ENCODE measurements at places on chromosomes 1 and 21.

- no peak for DNase-seq
- peaks cover 24% of the 10 kb centered on the region for H3K4me1 ChIP-seq
- H3K27ac ChIP-seq = peak overlapping the region; percentile 74
- no peak overlapping the region for H3K4me3 ChIP-seq
- H3K27me3 ChIP-seq = no peaks in the 10 kb centered on the region
- no peaks in the 10 kb centered on the region for H3K36me3 ChIP-seq
Observed at GRCh38 chr1:40944841-40945430, 34.6 kb upstream of the CTPS1 start.

- DNase-seq = no peak
- no peaks in the 10 kb centered on the region for H3K4me1 ChIP-seq
- H3K4me3 ChIP-seq = no peak overlapping the region
- no peaks in the 10 kb centered on the region for H3K36me3 ChIP-seq
- H3K27me3 ChIP-seq = no peaks in the 10 kb centered on the region
Observed at GRCh38 chr1:217910203-217910602, 279.1 kb downstream of the SPATA17 start.

DNA sequence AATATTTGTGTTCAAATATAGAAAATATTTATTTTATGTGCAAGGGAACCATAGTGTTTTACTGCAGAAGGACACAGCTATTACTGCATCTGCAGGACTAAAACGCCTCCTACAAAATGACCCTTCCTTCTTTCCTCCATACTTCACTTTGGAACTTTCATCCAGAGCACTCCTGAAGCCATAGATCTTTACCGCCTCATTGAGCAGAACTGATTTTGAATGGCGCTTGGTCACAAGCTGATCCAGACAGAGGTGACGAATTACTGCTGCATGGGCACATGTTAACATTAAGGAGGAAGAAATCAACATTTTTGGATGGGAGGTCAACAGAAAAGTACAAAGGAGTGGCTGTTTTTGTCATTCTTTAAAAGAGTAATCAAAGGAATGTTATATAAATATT is 931.6 kb downstream of the NCAM2 start:
- no peak overlapping the region for H3K27ac ChIP-seq
- no peak for DNase-seq
- H3K27me3 ChIP-seq = no peaks in the 10 kb centered on the region
- no peaks in the 10 kb centered on the region for H3K4me1 ChIP-seq
- no peak overlapping the region for H3K4me3 ChIP-seq
- H3K36me3 ChIP-seq = no peaks in the 10 kb centered on the region

GRCh38 chr1:109040989-109041620 is 797 bp downstream of the WDR47 start:
- no peaks in the 10 kb centered on the region for H3K36me3 ChIP-seq
- H3K27ac ChIP-seq = peak overlapping the region; percentile 91
- peaks cover 23% of the 10 kb centered on the region for H3K4me1 ChIP-seq
- peak overlapping the region; percentile 94 for H3K4me3 ChIP-seq
- H3K27me3 ChIP-seq = no peaks in the 10 kb centered on the region
- no peak for DNase-seq

DNA sequence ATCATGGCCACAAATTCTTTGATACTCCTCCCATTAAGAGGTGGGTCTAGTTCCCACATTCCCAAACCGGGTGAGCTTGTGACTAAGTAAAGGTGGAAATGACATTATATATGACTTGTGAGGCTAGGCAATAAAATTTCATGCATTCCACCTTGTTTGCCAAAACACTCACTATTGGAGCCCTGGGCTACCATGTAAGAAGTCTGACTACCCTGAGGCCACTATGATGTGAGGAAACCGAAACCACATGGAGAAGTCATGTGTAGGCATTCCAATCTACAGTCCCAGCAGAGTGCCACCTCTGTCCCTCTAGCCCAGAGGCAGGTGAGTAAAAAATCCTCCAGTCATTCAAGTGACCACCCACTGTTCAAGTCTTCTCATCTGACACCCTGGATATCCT is 17.9 kb upstream of the SMG7 start:
- no peaks in the 10 kb centered on the region for H3K36me3 ChIP-seq
- no peaks in the 10 kb centered on the region for H3K4me1 ChIP-seq
- H3K4me3 ChIP-seq = no peak overlapping the region
- peaks cover 19% of the 10 kb centered on the region for H3K27me3 ChIP-seq
- no peak overlapping the region for H3K27ac ChIP-seq
- no peak for DNase-seq

DNA sequence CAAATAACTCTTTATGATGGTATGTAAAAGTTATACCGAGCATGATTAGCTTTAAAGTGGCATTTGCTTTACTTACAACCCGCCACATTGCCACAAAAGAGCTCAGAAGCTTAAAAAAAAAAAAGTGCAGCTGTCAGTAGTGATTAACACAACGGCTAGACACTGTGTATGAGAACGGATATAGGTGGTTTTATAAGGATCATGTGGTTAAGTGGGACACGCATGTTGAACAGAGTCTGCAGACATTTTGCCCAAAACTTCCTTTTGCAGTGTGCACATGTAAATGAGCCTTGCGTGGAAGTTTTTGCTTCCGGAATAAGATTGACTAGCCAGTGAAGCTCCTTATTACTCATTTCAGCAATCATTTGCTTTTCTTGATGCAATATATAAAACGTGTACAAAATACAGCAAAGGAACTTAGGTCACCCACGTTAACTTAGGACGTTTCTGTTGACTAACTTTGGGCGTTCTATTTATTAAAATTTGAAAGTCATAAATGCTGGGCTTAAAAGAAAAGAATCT is 58.7 kb upstream of the RGS1 start:
- no peaks in the 10 kb centered on the region for H3K27me3 ChIP-seq
- no peaks in the 10 kb centered on the region for H3K4me1 ChIP-seq
- H3K4me3 ChIP-seq = no peak overlapping the region
- no peak for DNase-seq

GRCh38 chr21:37008724-37009123 is 2.2 kb downstream of the RIPPLY3 start:
- no peaks in the 10 kb centered on the region for H3K36me3 ChIP-seq
- H3K4me1 ChIP-seq = peaks cover 22% of the 10 kb centered on the region

GRCh38 chr1:18614069-18614735 is 16.4 kb upstream of the PAX7 start:
- H3K27me3 ChIP-seq = peaks cover 67% of the 10 kb centered on the region
- no peak overlapping the region for H3K27ac ChIP-seq
- no peak overlapping the region for H3K4me3 ChIP-seq
- no peaks in the 10 kb centered on the region for H3K36me3 ChIP-seq

GRCh38 chr1:219528633-219529032 is 84.3 kb downstream of the ZC3H11B start:
- H3K27me3 ChIP-seq = no peaks in the 10 kb centered on the region
- H3K4me3 ChIP-seq = no peak overlapping the region
- no peaks in the 10 kb centered on the region for H3K36me3 ChIP-seq
- no peak for DNase-seq
- peaks cover 1% of the 10 kb centered on the region for H3K4me1 ChIP-seq
- H3K27ac ChIP-seq = no peak overlapping the region

DNA sequence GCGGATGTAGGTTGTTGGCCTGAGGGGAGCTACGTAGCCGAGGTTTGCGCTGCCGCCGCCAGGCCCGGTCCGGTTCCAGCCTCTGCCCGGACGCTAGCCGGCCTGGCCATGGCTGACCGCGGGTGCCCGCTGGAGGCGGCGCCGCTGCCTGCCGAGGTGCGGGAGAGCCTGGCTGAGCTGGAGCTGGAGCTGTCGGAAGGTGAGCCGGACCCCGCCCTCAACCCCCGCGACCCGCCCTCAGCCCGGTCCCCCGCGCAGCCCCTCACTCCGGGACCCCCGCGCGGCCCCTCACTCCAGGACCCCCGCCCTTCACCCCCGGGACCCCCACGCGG is 299 bp downstream of the DIP2A start:
- peaks cover 46% of the 10 kb centered on the region for H3K4me1 ChIP-seq
- H3K27me3 ChIP-seq = no peaks in the 10 kb centered on the region
- peak overlapping the region; percentile 96 for H3K4me3 ChIP-seq
- peak overlapping the region; percentile 93 for H3K27ac ChIP-seq
- DNase-seq = no peak

GRCh38 chr1:12615865-12616708 is 1.9 kb downstream of the DHRS3 start:
- peaks cover 15% of the 10 kb centered on the region for H3K36me3 ChIP-seq
- H3K27ac ChIP-seq = peak overlapping the region; percentile 94
- peak overlapping the region; percentile 87 for H3K4me3 ChIP-seq
- peaks cover 68% of the 10 kb centered on the region for H3K4me1 ChIP-seq
- DNase-seq = peak; percentile 78

- H3K4me3 ChIP-seq = peak within 1 kb of the TSS; percentile 89
- peak within 1 kb of the TSS; percentile 99 for H3K27ac ChIP-seq
Observed at GRCh38 chr1:26787706-26788514, at the start of gene PIGV. Gene PIGV (plus strand): TSS chr1:26787950. CDS start chr1:26790816, 2,866 bp downstream.

- no peak overlapping the region for H3K4me3 ChIP-seq
- DNase-seq = no peak
- H3K36me3 ChIP-seq = no peaks in the 10 kb centered on the region
- H3K4me1 ChIP-seq = no peaks in the 10 kb centered on the region
- no peak overlapping the region for H3K27ac ChIP-seq
Observed at GRCh38 chr1:160471253-160471652, 51.8 kb downstream of the SLAMF6 start.

DNA sequence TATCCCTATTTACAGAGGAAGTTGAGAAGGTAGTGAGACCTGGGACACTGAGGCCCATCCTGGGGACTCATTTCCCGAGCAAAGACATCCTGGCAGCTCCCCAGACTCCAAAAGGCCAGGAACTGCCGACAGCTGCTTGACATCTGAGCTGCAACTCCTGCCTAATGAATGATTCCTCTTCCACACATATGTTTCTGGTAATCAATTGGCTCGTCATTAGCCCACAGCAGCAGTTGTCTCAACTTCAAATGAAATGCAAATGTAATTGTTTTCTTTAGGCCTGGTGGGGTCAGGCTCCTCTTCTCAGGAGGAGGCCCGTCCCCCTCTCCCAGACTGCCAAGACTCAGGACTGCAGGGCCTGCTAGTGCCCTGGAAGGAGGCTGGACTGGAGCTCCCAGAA is 61.8 kb upstream of the DISP3 start:
- DNase-seq = no peak
- H3K36me3 ChIP-seq = no peaks in the 10 kb centered on the region
- no peak overlapping the region for H3K27ac ChIP-seq

GRCh38 chr1:176195547-176195946 is 11.5 kb downstream of the COP1 start:
- peaks cover 6% of the 10 kb centered on the region for H3K4me1 ChIP-seq
- no peaks in the 10 kb centered on the region for H3K27me3 ChIP-seq
- no peak overlapping the region for H3K27ac ChIP-seq
- no peak overlapping the region for H3K4me3 ChIP-seq

DNA sequence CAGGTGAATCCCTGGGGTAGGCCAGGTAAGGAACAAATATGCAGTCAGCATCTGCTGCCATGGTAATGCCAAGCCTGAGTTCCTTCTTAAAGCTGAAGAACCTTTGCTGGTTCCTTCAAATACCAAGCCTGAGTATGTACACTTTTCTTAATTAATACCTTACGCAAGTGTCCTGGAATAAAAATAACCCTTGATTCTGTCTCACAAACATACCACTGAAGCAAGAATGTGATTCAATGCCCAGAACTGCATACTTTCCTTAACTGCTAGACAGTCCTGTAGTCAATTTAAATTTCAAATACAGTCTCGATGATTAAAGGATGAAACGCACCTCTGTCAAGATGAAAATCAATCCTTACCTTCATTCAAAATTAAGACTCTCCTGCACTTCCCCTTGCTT is 634.0 kb upstream of the CHRM3 start:
- H3K27ac ChIP-seq = no peak overlapping the region
- no peaks in the 10 kb centered on the region for H3K27me3 ChIP-seq
- no peak overlapping the region for H3K4me3 ChIP-seq
- no peaks in the 10 kb centered on the region for H3K36me3 ChIP-seq
- no peak for DNase-seq
- no peaks in the 10 kb centered on the region for H3K4me1 ChIP-seq

GRCh38 chr1:46461809-46462448 is 27.7 kb upstream of the DMBX1 start:
- H3K4me3 ChIP-seq = no peak overlapping the region
- H3K4me1 ChIP-seq = peaks cover 10% of the 10 kb centered on the region
- peaks cover 25% of the 10 kb centered on the region for H3K27me3 ChIP-seq
- DNase-seq = no peak

- H3K4me3 ChIP-seq = no peak overlapping the region
- no peaks in the 10 kb centered on the region for H3K4me1 ChIP-seq
- H3K36me3 ChIP-seq = no peaks in the 10 kb centered on the region
- H3K27me3 ChIP-seq = no peaks in the 10 kb centered on the region
- no peak overlapping the region for H3K27ac ChIP-seq
Observed at GRCh38 chr21:22703521-22703920, 1705.3 kb downstream of the NCAM2 start.

- H3K4me3 ChIP-seq = no peak overlapping the region
- no peaks in the 10 kb centered on the region for H3K27me3 ChIP-seq
- H3K4me1 ChIP-seq = peaks cover 5% of the 10 kb centered on the region
Observed at GRCh38 chr1:212213784-212214183, 71.4 kb upstream of the PPP2R5A start.

DNA sequence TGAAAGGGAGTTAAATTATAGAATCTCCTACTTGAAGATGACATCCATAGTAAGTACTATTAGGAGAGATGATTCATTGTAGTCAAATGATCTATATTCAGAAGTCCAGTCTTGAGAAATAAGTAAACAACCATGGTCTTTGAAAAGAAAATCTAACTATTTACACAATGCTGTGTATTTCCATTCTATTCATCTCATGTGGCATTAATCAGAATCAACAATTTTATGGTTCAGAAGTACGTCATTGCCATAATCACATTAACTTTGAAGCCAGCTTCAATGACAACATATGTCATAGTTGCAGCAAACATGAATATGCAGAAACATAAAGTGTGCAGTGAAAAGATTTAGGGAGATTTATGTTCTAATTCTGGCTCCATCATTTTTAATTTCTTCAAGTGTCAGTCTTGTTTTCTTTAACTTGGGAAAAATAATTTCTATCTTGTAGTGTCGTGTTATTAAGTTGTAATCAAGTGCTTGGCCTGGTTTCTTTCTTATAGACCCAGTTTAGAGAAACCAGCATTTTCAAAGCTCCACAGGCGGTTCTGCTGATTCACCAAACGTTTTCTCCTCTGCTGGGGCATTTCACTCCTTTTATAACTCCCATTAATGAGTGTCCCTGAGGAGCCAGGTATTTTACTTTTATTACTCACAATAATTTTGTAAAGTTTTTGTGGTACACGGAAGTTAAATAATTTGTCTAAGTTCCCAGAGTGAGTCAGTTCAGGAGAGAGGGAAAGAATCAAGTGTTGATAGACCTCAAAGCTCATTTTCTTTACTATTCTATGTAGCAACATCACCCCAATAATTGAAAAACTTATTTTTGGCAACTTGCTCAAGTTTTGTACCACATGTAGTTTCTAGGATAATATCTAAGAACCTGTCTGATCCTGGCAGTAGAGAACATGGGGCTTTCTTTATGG is 35.9 kb upstream of the PTGS2 start:
- H3K27ac ChIP-seq = no peak overlapping the region
- DNase-seq = no peak
